ENCODE measurements at places on chromosomes 16 and 17.

DNA sequence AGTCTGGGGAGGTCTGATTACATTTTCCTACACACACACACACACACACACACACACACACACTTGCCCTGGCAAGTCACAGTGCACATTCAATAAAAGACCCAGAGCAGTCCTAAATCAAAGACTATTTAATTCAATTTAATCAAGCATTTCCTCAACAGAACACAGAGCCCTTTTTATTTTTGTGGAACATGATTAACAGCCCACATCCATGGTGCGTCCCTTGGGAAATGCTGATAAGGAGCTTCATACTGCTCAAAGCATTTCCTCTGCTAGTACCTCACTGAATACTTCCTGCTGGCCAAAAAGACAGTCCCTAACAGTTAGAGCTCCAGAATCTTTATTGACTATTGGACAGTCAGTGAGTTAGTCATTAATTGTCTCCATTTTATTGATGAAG, 43.1 kb upstream of the MYH10 start:
- DNase-seq = no peak

DNA sequence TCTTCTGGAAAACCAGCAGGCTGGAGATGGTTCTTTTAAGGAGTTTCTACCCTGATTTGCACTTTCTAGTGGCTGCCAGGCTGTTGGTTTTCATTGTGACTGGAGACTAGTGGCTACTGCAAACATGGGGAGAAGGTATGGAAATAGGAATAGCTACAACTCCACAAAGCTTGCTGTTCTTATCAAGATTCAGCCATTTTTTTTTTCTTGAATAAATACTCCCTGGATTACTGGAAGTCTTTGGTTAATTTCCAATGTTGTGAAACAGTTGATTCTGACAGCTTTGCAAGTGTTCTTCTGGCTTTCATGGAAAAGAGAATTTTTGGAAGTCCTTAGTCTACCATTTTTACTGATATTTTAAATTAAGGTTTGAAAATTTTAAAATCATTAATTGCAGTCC, 277.7 kb downstream of the HS3ST3A1 start:
- DNase-seq = no peak

DNA sequence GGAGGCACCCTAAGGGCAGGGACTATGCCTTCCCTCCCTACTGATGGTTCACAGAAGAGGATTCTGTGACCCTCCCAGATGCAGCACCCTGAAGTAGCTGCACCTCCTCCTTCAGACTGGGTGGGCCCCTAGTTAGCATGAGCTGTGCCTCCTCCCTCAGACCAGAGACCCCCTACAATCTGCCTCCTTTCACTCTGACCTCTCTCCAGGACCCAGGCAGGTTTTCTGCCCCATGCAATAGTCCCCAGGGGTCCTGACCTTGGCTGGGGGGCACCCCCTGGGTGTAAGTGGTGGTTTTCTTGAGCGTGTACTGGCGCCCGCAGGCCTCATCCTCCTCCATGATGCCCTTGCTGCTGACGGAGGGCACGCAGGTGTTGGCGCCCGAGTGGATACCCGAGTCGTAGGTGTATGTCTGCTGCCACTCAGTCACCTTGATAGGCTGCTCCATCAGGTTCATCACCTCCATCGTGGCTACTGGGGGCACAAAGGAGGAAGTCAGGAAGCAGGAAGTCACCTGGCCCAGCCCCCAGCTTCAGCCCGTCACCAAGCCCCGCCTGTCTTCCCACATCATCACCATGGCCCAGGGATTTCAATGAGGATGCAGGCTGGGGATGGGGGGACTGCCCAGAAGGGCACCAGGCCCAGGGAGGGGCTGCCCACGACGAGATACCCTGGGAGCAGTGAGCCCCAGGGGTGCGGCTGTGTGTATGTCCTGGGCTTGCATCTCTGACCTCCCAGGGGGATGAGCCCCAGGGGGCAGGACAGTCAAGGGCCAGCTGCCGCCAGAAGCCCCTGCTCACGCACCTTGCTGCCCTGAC, 14.9 kb downstream of the JUP start:
- no peak for DNase-seq

DNA sequence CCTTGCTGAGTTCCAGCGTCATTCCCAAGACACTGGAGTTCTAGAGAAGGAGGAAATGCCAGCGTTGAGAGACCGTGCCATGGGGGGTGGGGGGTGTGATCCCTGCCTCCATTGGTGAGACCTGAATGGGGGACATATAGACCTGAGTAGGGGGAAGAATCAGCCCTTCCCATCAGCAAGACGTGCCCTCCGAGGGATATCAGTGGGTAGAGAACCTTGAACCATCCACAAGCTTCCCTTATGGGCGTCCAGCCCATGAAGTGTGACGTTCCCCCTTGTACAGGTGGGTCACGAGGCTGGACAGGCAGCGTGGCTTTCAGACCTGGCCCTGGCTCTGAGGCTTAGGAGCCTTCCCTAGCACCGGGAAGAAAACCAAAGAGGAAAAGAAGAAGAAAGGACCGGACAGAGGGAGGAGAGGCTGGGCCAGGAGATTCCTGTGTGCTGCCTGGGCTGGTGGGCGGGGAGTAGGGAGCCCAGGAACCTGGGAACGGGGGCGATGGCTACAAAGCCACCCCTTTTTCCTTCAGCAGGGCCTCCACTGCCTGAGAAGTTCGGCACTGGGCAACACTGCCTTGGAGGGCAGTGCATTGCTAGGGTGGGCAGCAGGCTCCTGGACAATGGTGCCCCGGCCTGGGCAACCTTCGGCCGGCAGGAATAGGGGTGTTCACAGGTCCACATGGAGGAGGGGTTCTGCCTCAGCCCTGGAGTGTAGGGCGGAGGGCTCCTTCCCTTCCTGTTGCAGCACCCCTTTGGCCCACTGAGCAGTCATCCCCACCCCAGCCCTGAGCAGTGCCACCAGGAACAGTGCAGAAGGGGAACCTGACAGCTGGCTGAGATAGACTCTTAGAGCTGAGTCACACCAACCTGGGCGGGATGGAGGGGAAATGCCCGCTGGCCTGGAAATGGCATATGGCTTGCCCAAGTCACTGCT, 7.2 kb downstream of the RAB11FIP4 start:
- DNase-seq = peak; percentile 73

- DNase-seq = no peak
These were observed 33.1 kb downstream of the ZNF469 start for GRCh38 chr16:88415713-88416323.

GRCh38 chr16:88298181-88298832, 84.5 kb upstream of the ZNF469 start:
- no peak for DNase-seq

DNA sequence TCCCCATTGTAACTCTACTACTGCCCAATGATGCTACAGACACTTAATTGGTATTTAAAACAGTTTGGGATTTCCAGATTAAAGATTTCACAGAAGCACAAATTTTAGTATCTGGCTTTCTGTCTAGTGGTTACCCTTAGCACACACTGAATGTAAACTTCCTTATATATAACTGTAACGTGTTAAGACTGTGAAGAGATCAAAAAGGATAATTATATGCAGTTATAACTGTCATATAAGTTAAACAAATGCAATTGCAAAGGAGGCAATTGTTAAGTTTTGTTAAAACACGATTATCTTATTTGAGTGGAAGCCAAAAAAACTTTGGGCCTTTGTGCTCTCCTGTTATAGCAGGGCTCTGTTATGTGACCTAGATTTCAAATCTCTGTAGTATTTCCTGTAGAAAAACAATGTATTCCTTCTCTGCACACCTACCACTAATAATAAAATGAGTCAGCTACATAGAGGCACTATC, 147.9 kb downstream of the STXBP4 start:
- DNase-seq = no peak

DNA sequence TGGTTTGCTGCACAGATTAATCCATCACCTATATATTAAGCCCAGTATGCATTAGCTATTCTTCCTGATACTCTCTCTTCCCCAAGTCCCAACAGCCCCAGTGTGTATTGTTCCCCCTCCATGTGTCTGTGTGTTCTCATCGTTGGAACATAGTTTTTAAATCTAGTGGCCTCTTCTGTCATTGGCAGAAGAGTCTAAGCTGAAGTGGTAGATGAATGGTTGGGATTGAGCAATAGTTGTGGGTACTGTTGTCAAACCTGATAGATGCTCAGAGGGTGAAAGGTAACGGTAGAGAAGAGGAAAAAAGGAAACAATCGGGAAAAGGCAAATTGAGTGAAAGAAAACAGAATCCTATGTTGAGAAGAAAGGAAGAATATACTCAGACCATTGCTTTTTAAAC, 29.9 kb downstream of the MAP3K3 start:
- no peak for DNase-seq

DNA sequence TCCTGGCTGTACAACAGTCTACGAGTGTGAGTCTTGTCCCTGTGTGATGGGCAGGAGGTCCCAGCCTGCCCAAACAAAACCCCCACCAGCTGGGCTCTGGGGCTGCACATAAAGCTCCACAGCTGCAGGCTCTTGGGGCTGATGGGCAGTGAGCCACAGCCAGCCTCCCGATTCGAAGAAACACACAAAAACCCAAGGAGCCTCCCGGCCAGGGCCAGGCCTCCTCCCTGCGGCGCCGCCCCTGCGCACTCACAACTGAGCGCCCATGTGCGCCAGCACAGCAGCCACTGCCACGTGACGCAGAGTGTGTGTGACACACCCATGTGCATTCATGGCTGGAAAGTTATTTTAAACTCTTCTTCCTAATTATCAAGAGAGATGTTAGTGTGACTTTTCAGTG, 30.6 kb upstream of the FAAP100 start:
- DNase-seq = no peak
